Midbrain (tissue), 1 donor: ENCODE measurements at places on chromosomes 2 and 18.

GRCh38 chr18:77105028-77105427 lies 27.6 kb downstream of the MBP start:
- no peak for DNase-seq

DNA sequence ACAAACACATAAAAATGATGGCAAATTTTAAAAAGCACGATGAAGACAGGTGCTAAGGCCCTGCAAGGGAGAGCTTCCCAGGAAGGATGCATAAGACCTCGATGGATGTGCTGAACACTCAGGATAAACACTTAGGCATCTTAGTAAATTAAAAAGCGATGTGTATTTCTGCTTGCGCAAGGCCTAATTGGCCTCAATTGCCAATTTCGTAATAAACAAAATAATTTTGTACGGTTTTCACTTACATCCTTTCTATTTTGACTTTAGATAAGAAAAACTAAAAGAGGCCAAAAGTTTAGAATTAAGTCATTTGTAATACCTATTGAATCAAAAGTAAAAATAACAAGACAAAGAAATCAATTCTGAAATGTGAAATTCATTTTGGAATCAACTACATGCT lies 189.1 kb downstream of the TCF4 start:
- no peak for DNase-seq

DNA sequence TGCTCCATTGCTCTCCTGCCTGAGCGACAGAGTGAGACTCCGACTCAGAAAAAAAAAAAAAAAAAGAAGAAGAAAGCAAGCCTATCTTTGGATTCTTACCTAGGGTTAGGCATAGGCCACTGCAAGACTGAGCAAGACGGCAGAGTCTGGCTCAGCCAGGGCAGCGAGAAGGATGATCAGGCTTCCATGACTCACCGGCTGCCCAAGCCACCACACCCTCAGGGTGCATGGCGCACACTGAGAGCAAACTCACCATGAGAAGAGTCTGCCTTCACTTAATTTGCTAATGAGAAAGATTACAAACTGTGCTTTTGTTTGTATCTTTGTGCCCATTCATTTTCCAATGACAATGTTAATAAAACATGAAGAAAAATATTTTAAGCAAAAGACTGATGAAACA lies 8.2 kb downstream of the FAM110C start:
- no peak for DNase-seq

DNA sequence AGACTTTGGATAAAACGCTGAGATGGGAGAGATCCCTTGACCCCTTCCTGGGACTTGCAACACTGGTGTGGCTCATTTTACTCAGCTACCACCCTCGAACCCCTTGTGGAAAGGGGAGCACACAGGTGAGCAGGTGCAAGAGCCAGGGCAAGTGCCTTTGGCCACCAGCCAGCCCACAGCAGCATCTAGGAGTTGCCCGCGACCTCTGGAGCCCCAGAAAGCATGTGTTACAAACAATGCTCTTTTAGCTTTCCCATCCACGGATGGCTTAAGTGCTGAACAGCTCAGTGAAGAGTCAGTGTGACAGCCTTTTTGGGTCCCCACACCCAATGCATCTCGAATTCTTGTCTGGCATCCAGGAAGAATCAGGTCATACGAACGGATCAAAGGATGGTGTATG lies 197.8 kb downstream of the MEMO1 start:
- DNase-seq: no peak

GRCh38 chr2:189014449-189015138 lies 40.4 kb downstream of the COL3A1 start:
- no peak for DNase-seq

- DNase-seq: no peak
These were observed 24.2 kb upstream of the MTCL1 start for GRCh38 chr18:8681196-8681595.

- DNase-seq: no peak
These were observed 71.5 kb downstream of the DAW1 start for GRCh38 chr2:227942965-227943364.

- no peak for DNase-seq
These were observed 95.2 kb downstream of the EPB41L5 start for GRCh38 chr2:120108049-120108448.

DNA sequence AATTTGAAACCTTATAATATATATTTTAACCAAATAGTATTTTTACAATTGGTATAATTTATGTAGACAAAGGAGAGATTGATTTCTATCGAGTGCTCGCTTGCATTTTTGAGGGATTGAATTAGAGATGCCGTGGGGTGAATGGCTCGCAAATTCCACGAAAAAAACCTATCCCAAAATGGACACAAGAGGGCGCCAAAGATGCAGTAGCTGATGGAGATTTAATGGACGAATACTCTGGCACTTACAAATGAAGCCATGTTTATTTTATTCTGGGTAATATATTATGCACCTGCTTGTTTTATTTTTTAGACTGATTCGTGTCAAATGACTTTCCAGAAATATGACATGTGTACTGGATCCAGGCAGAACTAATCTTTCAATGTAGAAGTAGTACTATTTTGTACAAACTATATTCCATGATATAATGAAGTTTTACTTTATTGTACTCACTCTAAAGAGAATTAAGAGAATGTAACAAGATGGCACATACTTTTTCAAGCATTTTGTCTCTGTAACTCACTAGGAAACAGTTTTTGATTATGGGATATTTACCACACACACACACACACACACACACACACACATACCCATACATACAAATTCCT lies 505.4 kb downstream of the PLCL1 start:
- DNase-seq: peak; percentile 71

- no peak for DNase-seq
These were observed 1.6 kb upstream of the TWIST2 start for GRCh38 chr2:238846378-238846627.

DNA sequence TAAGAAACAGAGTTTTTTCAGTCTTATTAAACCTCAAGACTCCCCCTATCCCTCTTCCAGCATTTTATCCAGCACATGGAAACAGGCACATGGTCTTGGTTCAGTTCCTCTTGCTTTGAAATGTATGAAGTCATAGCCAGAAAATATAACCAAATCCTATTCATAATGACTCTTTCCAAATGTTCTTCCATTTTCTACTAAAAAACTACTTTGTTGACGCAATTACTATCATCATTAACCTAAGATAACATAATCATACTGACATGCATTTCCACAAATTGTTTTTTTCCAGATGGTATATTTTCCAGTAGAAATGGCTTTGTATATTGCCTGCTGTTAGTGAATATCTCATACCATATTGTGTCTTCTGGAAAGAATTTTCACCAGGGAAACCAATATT lies 261.3 kb downstream of the PID1 start:
- DNase-seq: no peak

DNA sequence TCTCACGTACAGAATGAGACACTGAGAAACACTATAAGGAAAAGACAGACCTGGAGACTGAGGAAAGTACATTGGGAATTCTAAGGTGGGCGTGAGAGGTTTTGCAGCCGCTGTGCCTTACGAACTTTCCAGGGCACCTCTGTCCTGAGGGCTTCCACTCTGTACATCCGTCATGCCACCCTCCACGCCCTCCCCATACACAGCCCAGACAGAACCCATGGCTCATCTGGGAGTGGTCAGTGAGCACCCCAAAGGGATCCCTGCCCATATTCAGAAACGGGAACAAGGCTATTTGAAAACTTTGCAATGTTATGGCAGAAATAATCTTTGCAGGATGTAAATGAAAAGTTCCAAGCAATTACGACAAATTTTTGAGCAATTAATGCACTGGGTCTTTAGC lies 95.4 kb upstream of the ZNF532 start:
- no peak for DNase-seq

- no peak for DNase-seq
These were observed 140.5 kb downstream of the ALK start for GRCh38 chr2:29780906-29781305.
